Osteocyte (in vitro differentiated cells): ENCODE measurements at places on chromosomes 5 and 9. TPM values are rescaled to one million over a fixed set of nuclear protein-coding genes. Genes with fewer than 3 reads are reported as not detected.

POU5F2 gene
- total RNA-seq = 1.0 and 1.2 TPM in 2 replicates

DNA sequence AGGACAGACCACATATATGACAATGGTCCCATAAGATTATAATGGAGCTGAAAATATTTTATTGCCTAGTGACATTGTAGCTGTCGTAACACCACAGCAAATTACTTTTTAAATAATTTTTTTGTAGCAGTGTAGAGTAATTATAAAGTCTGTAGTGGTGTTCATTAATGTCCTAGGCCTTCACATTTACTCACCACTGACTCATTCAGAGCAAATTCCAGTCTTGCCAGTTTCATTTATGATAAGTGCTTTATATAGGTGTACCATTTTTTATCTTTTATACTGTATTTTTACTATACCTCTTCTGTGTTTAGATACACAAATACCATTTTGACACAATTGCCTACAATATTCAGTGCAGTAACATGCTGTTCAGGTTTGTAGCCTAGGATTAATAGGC, 67.6 kb downstream of the TLE4 start:
- H3K27me3 ChIP-seq = no peaks in the 10 kb centered on the region
- H3K36me3 ChIP-seq = peaks cover 39% of the 10 kb centered on the region
- no peak overlapping the region for H3K27ac ChIP-seq
- H3K4me1 ChIP-seq = peaks cover 31% of the 10 kb centered on the region
- DNase-seq = no peak
- H3K4me3 ChIP-seq = no peak overlapping the region

OR1Q1 gene
- not detected in 2 replicates for total RNA-seq

SLC35A4 gene
- 79.6 and 80.9 TPM in 2 replicates for total RNA-seq

FAM78A gene
- total RNA-seq = 1.0 and 1.1 TPM in 2 replicates
